ENCODE measurements at places on chromosomes 7 and 10.

DNA sequence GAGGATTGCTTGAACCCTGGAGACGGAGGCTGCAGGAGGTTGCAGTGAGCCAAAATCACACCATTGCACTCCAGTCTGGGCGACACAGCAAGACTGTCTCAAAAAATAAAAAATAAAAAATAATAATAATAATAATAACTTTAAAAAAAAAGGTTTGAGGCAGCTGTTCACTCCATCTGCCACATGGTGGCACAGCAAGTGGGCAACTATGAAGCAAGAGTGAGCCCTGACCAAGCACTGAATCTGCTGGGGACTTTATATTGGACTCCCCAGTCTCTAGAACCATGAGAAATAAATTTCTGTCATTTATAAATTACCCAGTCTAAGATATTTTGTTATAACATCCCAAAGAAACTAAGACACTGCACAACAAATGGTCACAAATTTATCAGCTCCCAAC lies 14.6 kb upstream of the BRI3 start:
- DNase-seq, result peak; percentile 87

DNA sequence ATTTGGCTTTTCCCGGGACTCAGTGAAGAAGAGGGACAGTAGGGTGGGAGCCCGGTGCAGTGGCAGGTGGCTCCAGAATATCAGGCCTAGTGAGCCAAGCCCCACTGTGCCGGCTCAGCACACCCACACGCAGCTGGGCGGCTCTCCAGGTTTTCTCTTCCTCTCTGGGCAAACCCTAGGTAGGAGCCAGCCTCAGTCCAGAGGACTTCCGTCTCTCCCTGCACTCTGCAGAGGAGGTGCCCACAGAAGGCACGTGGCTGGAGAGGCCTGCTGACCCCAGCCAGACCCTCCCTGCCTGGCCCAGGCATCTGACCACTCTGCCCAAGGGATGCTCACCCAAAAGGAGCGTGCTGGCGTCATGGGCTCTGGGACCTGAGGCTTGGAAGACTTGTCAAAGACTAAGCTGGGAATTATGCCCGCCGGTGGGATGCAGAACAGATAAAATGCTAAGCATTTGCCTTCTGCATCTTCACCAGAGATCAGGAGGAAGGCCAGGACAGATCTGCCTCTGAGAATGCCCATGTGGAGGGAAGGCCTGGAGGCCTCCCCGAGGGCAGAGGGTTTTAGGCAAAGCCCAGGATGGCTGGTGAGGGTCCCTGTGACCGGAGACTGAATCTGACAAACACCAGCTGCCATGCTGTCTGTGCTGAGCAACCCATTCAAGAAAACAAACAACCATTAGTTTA lies 40.2 kb downstream of the TCERG1L start:
- no peak for DNase-seq

GRCh38 chr10:96440361-96441292 lies 73.1 kb downstream of the TLL2 start:
- DNase-seq, result no peak

DNA sequence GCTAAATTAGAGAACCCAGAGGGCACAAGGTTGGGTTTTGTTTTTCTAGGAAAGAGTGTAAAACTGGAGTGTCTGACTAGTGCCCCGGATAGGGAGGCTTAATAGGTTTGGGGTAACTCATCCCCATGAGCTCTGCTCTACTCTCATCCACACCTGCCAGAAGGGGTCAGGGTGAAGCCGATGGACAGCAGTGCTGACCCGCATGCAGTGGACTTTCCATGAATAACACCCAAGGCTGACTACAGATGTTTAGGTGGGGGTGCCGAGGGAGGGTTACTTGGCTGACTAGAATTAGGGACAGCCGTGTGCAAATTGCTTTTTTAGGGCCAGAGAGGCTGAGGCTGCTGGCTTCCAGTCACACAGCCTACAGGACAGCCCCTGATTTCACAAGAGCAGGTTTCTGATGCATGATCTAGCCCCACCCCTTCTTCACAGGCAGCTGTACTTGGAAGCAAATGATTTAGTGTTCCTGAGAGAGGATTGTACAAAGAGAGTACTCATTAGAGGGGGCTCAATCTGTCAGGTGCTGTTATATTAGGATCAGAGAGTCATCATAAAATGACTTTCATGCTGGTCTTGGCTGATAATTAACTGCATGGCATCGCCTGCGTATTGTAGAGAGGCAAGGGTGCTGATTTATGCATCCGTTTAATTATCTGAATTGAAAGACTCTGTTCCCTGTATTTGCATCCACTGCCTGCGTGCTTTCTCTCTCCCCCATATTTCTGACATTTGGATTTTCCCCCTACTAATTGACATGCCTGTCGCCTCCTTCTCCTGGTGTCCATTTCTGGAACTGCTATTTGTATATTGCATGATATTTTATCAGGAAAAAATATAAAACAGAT lies 9.5 kb downstream of the INHBA start:
- DNase-seq, result no peak

Data from osteoblast (primary cell).